ENCODE measurements at places on chromosomes 7 and 10.

- no peak overlapping the region for H3K4me3 ChIP-seq
- H3K27me3 ChIP-seq, result no peaks in the 10 kb centered on the region
- H3K4me1 ChIP-seq, result peaks cover 54% of the 10 kb centered on the region
- DNase-seq, result no peak
- peak overlapping the region; percentile 43 for H3K27ac ChIP-seq
Observed at GRCh38 chr10:6071181-6072175, 9.3 kb upstream of the IL2RA start.

- H3K36me3 ChIP-seq, result peaks cover 14% of the 10 kb centered on the region
- H3K27me3 ChIP-seq, result no peaks in the 10 kb centered on the region
- DNase-seq, result no peak
- peak overlapping the region; percentile 72 for H3K27ac ChIP-seq
Observed at GRCh38 chr10:124704428-124705380, 39.5 kb downstream of the FAM53B start.

DNA sequence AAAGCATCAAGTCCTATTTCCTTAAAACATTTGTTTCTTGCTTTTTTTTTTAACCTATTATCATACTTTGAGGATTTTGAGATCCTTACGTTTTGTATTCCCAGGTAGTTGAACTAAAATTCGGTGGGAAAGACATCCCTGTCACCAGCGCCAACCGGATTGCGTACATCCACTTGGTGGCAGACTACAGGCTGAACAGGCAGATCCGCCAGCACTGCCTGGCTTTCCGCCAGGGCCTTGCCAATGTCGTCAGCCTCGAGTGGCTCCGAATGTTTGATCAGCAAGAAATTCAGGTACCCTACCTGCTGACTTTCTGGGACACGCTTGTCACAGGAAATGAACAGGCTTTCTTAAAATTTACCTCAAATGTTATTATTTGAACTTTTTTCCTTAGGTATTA lies 83.0 kb upstream of the DNAJB6 start:
- H3K36me3 ChIP-seq, result peaks cover 52% of the 10 kb centered on the region
- no peak overlapping the region for H3K4me3 ChIP-seq
- H3K27ac ChIP-seq, result no peak overlapping the region
- no peaks in the 10 kb centered on the region for H3K4me1 ChIP-seq
- DNase-seq, result no peak

DNA sequence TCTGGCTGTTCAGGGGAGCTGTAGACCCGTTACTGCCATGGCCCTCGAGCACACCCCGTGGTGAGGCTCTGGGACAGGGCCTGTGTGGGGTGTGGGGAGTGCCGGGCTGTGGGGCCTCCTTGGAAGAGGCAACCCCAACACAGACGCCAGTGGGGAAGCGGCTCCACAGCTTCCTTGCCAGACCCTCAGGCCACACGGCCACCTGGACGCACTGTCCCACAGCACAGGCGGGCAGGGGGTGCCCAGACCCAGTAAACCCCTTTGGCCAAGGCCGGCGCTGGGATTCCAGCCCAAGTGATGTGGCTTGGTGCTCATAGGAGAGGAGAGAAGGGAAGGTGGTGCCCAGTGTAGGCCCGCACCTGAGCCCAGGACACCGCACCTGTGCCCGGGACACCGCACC lies 12.9 kb upstream of the NKX6-2 start:
- no peak overlapping the region for H3K27ac ChIP-seq
- H3K4me1 ChIP-seq, result no peaks in the 10 kb centered on the region
- H3K27me3 ChIP-seq, result no peaks in the 10 kb centered on the region
- no peak overlapping the region for H3K4me3 ChIP-seq
- DNase-seq, result no peak

DNA sequence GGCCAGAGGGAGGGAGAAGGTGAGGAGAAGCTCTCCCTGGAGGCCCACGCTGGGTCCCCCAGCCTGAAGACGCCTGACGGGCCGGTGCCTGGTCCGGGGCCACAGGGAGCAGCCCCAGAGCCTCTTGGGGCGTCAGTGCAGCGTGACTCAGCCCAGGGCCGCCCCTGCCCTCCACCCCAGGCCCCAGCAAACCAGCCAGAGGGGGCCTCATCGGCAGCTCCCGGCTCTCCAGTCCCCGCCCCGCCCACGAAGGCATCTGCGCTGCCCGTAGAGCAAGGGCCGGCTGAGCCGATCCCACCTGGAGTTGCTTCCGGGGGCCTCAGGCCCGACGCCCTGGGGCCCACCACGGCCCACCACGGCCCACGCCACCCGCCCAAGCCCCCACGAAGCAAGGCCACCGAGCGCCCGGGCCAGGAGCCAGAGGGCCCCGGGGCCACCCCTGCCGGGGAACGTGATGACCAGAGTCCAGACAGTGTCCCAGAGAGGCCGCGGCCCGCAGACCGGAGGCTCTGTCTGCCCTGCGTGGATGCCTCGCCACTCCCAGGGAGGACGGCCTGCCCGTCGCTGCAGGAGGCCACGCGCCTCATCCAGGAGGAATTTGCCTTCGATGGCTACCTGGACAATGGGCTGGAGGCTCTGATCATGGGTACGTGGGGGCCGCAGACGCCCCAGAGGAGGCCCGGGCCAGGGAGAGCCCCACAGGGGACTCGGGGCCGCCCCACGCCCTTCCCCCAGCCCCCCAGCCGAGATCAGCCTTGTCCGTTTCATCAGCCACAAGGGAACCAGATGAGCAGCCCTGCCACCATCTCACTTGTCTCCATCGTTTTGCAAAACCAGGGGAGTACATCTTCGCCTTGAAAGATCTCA lies 31.2 kb upstream of the UTF1 start:
- no peak overlapping the region for H3K4me3 ChIP-seq

DNA sequence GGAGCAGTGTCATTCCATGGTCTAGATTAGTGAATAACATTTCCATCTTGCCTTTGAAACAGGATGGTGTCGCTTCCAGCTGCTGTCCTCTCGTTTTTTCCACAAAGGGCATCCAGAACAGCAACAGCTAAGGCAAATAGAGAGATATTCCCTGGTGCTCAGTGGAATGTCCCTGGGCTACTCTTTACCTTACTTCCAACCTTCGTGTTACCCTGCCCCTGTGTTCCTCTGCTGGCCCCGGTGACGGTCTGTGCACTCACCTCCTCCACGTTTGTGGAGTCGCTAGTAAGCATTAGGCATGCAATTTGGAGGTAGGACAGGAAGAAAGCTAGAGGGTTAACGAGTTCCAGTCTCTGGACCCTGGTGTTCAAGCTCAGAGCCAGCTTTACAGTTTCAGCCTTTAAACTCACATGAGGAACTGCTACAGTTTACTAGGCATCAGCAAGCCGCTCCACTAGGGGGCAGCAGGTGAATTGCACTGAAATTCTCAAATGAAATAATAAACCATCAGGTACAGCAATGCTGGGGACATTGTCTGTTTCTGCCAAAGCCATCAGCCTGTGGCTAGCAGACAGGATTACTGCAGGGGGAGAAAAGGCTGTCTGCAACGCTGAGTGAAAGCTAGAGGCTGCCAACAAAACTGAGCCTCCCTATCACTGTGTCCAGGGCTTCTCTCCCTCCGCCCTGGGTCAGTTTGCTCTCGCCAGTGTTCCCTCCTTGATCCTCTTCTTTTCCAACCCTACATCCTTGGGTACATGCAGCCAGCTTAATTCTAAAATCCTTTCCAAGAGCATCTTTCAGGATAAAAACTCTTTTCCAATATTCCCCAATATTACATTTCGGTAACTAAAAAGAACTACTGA lies 9.0 kb downstream of the MRPL32 start:
- H3K4me3 ChIP-seq, result no peak overlapping the region
- H3K27ac ChIP-seq, result no peak overlapping the region
- peaks cover 20% of the 10 kb centered on the region for H3K36me3 ChIP-seq
